Aorta (tissue), 5 donors: ENCODE measurements at places on chromosomes 5 and 9. TPM values are rescaled to one million over a fixed set of nuclear protein-coding genes. Genes with fewer than 3 reads are reported as not detected.

The CRB2 gene
- not detected for total RNA-seq

DNA sequence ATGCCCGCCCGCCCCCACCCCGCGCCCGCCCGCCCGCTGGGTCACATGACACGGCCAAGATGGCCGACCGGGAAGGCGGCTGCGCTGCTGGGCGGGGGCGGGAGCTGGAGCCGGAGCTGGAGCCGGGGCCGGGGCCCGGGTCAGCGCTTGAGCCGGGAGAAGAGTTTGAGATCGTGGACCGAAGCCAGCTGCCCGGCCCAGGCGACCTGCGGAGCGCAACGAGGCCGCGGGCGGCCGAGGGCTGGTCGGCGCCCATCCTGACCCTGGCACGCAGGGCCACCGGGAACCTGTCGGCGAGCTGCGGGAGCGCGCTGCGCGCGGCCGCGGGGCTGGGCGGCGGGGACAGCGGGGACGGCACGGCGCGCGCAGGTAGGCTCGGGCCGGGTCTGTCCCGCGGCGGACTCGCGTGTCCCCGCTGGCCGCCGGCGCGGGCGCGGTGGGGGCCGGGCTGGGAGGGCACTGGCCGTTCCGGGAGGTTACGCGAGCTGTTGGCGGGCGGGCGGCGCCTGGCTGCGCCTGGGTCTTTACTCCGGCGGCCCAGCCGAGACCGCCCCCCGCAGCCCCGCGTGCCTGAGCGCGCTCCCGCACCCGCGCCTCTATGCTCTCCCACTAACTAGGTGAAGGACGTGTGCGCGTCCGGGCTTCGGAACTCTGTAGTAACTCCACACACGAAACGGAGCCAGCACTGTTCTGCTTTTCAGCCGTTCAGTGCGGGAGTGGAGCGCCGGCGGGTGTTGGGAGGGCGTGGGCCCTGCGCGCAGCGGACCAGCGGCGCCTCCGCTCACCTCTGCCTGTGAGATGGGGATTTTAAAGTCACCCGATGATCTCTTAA, at the start of gene RUFY1:
Gene RUFY1 (plus strand): TSS at position 44 of the 832 bp plus-strand sequence. CDS start 16 bp downstream, at position 60.
- no peaks in the 10 kb centered on the region for H3K36me3 ChIP-seq
- DNase-seq = peak; percentile 93
- H3K4me1 ChIP-seq = no peaks in the 10 kb centered on the region
- peak within 1 kb of the TSS; percentile 74 for H3K4me3 ChIP-seq
- H3K27ac ChIP-seq = peak within 1 kb of the TSS; percentile 77

GRCh38 chr9:134440636-134441226, 114.5 kb downstream of the RXRA start:
- H3K27ac ChIP-seq = no peak overlapping the region
- H3K4me3 ChIP-seq = no peak overlapping the region
- no peaks in the 10 kb centered on the region for H3K36me3 ChIP-seq
- DNase-seq = no peak
- H3K27me3 ChIP-seq = no peaks in the 10 kb centered on the region

The ORM2 gene
- not detected for total RNA-seq

The BARX1 gene
- 0.23 TPM for total RNA-seq

GRCh38 chr9:4537581-4537980, 47.3 kb downstream of the SLC1A1 start:
- H3K4me1 ChIP-seq = no peaks in the 10 kb centered on the region
- no peak overlapping the region for H3K4me3 ChIP-seq
- H3K27ac ChIP-seq = no peak overlapping the region
- no peak for DNase-seq
- no peaks in the 10 kb centered on the region for H3K27me3 ChIP-seq

The FLT4 gene
- total RNA-seq = 22.1 TPM

DNA sequence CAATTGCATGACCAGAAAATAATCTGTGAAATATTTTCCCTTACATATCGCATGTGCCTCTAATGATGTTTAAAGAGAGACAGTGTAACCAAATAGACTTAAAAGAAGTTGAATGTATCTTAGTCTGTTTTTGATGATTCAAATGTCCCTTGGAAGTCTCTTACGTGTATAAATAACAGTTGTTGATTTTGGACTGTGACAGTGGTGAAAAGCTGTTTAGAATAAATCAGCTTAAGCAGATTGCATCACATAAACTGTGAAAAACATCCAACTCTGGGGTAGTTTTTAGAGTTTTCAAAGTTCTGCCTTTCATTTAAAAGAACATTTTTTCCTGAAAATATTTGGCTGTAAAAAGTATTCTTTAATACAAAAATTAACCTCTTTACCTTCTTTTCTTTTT, 301.1 kb downstream of the PRR16 start:
- H3K27me3 ChIP-seq = no peaks in the 10 kb centered on the region
- H3K36me3 ChIP-seq = no peaks in the 10 kb centered on the region
- H3K4me3 ChIP-seq = no peak overlapping the region
- H3K4me1 ChIP-seq = no peaks in the 10 kb centered on the region

DNA sequence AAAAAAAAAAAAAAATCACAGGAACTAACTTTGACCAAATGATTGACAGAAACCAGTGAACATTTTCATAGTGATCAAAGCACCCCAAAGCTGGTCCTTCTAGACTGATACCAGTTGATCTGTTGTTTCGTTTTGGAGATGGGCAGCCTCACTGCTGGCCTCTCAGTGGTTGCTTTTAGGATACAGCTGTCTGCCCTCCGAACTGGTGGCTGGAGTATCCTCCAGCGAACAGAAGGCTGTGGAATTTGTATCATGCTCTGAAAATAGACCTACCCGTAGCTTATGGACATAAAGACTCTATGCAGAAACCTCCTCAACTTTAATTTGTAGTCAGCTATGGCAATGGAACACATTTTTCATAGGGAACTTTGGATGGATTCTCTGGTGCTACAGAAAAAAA, 49.0 kb downstream of the DCP2 start:
- H3K27ac ChIP-seq = no peak overlapping the region
- no peaks in the 10 kb centered on the region for H3K4me1 ChIP-seq
- no peaks in the 10 kb centered on the region for H3K27me3 ChIP-seq
- peaks cover 2% of the 10 kb centered on the region for H3K36me3 ChIP-seq
- H3K4me3 ChIP-seq = no peak overlapping the region
- DNase-seq = no peak

The PCDHB12 gene
- 6.7 TPM for total RNA-seq

GRCh38 chr5:33807771-33808170, 84.0 kb downstream of the ADAMTS12 start:
- DNase-seq = no peak
- H3K27me3 ChIP-seq = no peaks in the 10 kb centered on the region
- no peaks in the 10 kb centered on the region for H3K36me3 ChIP-seq
- H3K27ac ChIP-seq = no peak overlapping the region
- no peaks in the 10 kb centered on the region for H3K4me1 ChIP-seq

The C9 gene
- 0.30 TPM for total RNA-seq

- H3K4me3 ChIP-seq = no peak overlapping the region
- no peaks in the 10 kb centered on the region for H3K4me1 ChIP-seq
- H3K36me3 ChIP-seq = no peaks in the 10 kb centered on the region
- no peaks in the 10 kb centered on the region for H3K27me3 ChIP-seq
- H3K27ac ChIP-seq = no peak overlapping the region
Measured at GRCh38 chr9:74681906-74682305, 184.8 kb downstream of the RORB start.

DNA sequence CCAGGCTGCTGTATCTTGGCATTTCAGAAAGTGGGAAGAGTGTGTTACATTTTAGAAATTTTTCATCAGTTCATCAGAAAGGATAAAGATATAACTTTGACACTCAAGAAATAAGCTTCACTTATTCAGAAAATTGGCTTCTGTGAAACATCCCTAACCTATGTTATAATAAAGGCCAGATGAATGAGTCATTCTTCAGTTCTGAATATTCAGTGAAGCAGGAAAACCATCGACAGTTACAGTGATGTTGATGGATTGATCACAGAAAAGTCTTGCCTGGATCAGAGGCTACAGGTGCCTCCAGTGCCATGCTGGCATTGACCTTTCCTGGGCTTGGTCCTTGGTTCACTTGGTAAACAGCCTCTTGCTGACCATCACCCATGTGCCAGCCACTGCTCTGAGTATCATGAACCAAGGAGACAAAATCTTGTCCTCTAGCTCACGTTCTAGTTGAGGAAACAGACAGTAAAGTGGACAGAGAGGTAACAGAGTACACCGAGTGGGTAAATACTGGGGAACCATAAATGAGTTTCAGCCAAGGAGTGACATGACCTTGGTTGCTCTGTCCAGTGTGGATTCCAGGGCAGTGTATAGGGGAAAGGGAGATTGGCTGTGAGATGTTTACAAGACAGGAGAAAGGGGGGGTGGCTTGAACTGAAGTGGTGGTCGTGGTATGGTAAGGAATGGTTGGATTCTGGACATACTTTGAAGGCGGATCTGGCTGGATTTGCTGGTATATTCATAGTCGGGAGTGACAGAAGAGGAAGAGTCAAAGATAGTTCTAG, 98.6 kb downstream of the AMBP start:
- no peak overlapping the region for H3K4me3 ChIP-seq
- no peak overlapping the region for H3K27ac ChIP-seq
- no peak for DNase-seq

The CYLC2 gene
- total RNA-seq = not detected

The PCDHGB2 gene
- total RNA-seq = 6.5 TPM

GRCh38 chr9:5466005-5466404, 15.7 kb downstream of the CD274 start:
- H3K4me3 ChIP-seq = no peak overlapping the region
- no peaks in the 10 kb centered on the region for H3K27me3 ChIP-seq
- no peak overlapping the region for H3K27ac ChIP-seq
- no peaks in the 10 kb centered on the region for H3K36me3 ChIP-seq
- no peak for DNase-seq

DNA sequence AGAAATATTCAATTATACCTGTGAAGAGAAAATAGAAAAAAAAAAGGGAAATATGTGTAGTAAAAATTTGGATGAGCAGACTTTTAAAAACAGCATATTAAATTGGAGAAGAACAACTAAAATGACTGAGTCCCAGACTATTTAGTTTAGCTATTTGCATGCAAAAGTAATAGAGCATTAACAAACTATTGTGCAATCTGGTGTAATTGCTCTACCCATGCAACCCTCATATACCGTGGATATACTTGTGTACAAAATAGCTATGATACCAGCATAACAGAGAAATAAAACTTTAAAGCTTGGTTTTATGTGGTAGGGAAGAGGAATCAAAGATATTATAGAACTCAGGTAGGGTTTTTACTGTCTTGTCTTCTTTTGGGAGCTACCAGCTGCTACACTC, 78.7 kb upstream of the PRDM9 start:
- no peaks in the 10 kb centered on the region for H3K27me3 ChIP-seq
- no peak overlapping the region for H3K27ac ChIP-seq
- H3K36me3 ChIP-seq = no peaks in the 10 kb centered on the region
- no peak for DNase-seq
- no peak overlapping the region for H3K4me3 ChIP-seq

The CDK5RAP2 gene
- total RNA-seq = 77.7 TPM

DNA sequence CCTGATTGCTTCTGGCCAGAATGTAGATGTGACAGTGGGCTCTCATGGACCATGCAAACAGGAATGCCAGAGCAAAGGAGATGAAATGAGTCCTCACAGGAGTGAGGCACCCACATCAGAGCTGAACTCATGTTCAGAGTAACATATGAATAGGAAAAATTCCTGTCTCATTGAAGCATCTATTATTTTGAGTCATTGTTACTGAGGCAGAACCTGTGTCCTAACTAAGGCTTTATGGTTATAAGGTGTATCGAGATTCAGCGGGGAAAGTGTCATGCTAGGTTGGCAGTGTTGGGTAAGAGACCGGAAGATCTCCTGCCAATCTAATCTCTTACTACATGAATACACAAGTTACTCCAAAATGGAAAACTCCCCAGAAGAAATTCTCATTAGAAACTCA, 304.1 kb downstream of the TRPM3 start:
- H3K27me3 ChIP-seq = no peaks in the 10 kb centered on the region
- no peaks in the 10 kb centered on the region for H3K36me3 ChIP-seq
- H3K4me1 ChIP-seq = no peaks in the 10 kb centered on the region
- H3K27ac ChIP-seq = no peak overlapping the region
- no peak overlapping the region for H3K4me3 ChIP-seq

- DNase-seq = peak; percentile 78
- H3K4me1 ChIP-seq = no peaks in the 10 kb centered on the region
- no peak overlapping the region for H3K4me3 ChIP-seq
- H3K27me3 ChIP-seq = no peaks in the 10 kb centered on the region
- H3K27ac ChIP-seq = no peak overlapping the region
Measured at GRCh38 chr5:180069589-180070247, 1.8 kb downstream of the RNF130 start.

DNA sequence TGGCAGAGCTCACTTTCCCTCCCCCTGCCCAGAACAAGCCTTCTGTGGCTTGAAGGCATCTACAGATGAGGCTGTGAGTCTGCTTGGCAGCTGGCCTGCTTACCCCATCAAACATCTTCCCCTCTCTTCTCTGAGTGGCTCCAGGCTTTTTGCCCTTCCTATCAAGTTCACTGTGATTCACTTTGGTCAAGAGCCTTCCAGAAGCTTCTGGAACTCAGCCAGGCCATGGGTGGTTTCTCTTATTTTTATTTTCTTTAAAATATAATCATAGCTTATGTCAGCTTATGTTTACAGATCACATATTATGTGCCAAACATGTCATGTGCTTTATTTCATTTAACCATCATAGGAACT, 267.0 kb downstream of the SEC61B start:
- H3K27ac ChIP-seq = no peak overlapping the region
- H3K27me3 ChIP-seq = no peaks in the 10 kb centered on the region
- no peak overlapping the region for H3K4me3 ChIP-seq

DNA sequence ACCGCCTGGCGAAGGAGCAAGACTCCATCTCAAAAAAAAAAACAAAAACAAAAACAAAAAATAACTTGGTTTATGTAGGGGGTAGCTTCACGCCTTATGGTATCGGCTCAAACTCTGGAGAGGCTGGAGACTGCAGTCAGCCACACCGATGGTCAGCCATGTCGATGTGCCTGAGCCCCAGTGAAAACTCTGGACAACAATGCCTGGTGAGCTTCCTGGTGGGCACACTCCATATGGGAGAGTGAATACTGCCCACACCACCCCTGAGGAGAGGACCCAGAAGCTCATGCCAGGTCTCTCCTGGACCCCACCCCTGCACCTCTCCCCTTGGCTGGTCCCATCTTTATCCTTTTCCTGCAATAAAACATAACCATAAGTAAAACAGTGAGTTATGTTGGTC, 19.6 kb downstream of the IPPK start:
- H3K36me3 ChIP-seq = no peaks in the 10 kb centered on the region
- no peaks in the 10 kb centered on the region for H3K27me3 ChIP-seq
- H3K27ac ChIP-seq = no peak overlapping the region
- H3K4me3 ChIP-seq = no peak overlapping the region
- no peaks in the 10 kb centered on the region for H3K4me1 ChIP-seq
- peak; percentile 52 for DNase-seq

DNA sequence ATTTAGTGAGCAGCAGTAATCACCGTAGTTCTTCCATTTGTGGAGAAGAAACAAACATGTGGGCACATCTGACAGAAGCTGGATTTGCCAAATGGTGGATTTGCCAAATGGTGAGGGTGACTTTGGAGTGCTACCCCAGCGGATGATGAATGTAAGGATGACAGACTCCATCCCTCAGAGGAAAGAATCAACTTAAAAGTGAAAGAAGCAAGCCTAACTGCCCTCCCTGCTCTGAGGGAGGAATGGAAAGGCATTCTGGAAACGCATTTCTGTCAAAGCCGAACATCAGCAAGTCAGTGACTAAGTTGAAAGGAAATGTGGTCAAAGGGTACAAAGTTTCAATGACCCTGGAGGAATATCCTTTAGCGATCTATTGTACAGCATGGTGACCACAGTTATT, 143.5 kb downstream of the GPBP1 start:
- DNase-seq = no peak
- H3K27me3 ChIP-seq = no peaks in the 10 kb centered on the region
- H3K4me3 ChIP-seq = no peak overlapping the region
- no peaks in the 10 kb centered on the region for H3K4me1 ChIP-seq
- no peak overlapping the region for H3K27ac ChIP-seq
- H3K36me3 ChIP-seq = no peaks in the 10 kb centered on the region

- no peaks in the 10 kb centered on the region for H3K27me3 ChIP-seq
- no peak for DNase-seq
- no peak overlapping the region for H3K4me3 ChIP-seq
- H3K4me1 ChIP-seq = no peaks in the 10 kb centered on the region
Measured at GRCh38 chr9:130500340-130501180, 55.8 kb downstream of the ASS1 start.

The PDE8B gene
- 42.6 TPM for total RNA-seq

The FYB1 gene
- total RNA-seq = 45.8 TPM
